ENCODE measurements at places on chromosomes 12 and 14. TPM values are rescaled to one million over a fixed set of nuclear protein-coding genes. Genes with fewer than 3 reads are reported as not detected.

The PTHLH gene
- total RNA-seq = not detected

The SEL1L gene
- 55.1 TPM for total RNA-seq

DNA sequence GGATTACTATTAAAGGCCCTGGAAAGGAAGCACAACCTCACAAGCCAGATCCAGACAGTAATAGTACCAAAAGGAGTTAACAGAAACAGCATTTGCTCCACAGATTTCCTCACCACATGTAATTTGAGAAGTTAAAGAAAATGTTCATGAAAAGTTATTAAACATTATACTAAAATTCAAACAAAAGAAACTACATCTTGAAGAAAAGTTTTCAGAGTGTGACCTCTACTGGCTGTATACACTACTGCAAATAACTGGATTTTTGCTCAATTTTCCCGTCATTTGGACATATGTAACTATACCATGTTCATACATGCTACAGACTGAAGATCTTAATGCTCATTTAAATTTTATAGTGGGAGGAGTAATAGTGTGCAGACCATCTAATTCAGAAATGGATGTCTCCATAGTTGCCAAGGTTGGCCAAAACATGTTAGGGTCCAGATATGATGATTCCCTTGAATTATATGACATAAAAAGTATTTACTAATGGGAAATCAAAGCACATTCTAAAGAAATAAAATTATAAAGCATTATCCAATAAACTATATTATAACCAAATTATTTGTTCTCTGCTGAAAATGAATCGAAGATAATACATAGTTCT is 5.6 kb downstream of the KRR1 start:
- no peak for DNase-seq

DNA sequence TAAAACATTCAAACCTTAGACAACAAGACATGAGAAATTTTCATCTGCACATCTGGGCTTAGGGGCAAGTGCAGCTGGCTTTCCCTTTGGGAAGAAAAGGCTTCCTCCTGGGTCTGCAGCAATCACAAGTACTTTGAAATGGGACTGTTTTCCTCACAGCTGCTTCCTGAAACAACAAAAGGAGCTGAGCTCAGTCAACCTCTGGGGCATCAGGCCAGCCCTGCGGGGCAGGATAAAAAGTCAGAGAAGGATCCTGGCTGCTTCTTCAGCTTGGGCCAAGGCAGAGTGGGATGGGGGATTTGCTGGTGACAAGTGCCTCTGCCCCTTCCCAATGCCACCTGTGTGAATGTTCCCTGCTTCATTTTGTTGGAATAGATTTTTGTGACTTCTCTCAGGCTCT is 16.2 kb upstream of the SDR39U1 start:
- DNase-seq = no peak

DNA sequence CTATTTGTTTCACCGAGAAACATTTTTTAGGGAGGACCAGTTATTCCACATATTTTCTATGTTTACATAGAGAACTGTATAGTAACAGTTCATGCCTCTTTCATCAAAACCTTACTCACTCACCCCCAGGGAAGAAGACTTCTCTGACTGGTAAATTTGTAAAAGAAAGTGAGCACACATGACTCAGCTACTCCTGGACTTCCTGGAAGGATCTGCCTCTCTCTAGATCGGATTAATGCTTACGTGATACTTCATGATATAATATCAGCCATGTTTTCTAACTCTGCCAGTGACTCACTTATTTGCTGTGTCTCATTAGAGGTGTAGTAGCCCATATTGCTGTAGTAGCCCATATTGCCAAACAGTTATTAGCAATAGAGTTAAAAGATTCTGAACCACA is 494.3 kb upstream of the ATXN7L3B start:
- no peak for DNase-seq

DNA sequence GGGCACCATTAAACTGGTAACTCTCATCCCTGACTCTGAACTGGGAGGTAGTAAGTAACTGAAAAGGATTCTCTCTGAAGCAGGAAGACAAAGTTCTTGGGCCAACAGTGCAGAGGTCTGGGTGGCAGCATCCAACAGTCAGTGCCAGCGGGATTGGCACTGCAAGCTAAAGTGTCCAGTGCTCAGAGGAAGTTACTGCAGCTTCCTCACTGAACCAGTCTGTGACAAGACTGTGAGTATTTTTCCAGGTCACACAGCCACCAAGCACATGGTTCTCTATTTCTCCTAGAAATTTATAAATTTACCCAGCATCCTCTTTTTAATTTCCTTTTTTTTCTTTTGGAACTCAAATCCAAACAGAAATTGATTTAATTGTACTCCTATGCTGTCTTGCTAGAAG is 81.6 kb upstream of the FAR2 start:
- DNase-seq = no peak

DNA sequence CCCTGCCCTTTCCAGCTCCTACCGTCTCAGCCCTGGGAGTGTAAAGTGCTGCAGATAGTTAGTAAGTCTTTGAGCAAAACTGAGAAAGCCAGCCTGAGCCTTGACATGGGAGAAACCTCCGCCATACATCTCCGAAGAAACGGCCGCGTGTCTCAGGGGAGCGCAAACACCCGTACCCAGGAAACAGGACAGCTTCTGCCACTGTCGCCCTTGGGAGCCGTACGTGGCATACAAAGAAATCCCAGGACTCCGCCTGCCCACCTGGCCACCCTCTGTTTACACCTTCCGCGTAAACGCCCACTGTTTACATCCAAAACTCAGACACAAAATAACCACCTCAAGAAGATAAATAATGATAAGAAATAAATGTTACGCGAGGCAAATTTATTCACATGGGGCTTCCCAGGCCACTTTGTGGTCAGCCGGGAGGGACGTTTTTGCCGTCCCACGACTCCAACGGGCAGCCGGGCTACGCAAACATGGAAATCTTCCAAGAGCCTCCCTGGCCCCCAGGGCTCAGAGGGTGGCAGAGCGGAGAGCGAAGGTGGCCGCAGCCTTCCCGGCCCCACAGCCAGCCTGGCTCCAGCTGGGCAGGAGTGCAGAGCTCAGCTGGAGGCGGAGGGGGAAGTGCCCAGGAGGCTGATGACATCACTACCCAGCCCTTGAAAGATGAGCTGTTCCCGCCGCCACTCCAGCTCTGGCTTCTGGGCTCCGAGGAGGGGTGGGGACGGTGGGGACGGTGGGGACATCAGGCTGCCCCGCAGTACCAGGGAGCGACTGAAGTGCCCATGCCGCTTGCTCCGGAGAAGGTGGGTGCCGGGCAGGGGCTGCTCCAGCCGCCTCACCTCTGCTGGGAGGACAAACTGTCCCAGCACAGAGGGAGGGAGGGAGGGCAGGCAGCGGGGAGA is at the start of gene BDKRB2:
TSS of gene BDKRB2 (plus strand) at position 689 of the 908 bp plus-strand sequence. CDS start 32,269 bp downstream, outside the sequence.
- peak; percentile 62 for DNase-seq
